ENCODE measurements at places on chromosomes 7 and 10.

GRCh38 chr7:42372479-42372878 lies 135.5 kb upstream of the GLI3 start:
- DNase-seq = no peak

- DNase-seq = no peak
Observed at GRCh38 chr7:121097577-121097976, 109.1 kb downstream of the CPED1 start.

- DNase-seq = peak; percentile 1
Observed at GRCh38 chr10:81920213-81920829, 45.3 kb downstream of the NRG3 start.

GRCh38 chr7:21142081-21142480 lies 285.8 kb upstream of the SP4 start:
- DNase-seq = no peak

DNA sequence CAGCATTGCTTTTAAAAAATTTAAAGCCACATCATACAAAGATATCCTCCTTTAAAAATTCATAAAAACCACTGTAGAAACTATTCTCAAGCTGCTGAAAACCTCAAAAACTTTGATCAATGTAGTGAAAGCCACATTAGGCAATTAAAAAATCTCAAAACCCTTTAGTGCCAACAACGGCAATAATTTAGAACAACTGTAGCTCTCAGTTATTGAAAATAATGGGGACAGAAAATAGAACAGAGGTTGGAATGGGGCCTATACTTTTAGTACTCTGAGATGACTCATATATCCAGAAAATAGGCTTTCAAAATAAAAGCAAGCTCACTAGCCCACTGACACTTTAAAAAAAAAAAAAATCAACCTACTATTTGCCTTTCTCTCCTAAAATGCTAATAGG lies 87.5 kb downstream of the GSAP start:
- no peak for DNase-seq

GRCh38 chr10:71307469-71308085 lies 11.5 kb upstream of the SLC29A3 start:
- DNase-seq = no peak

DNA sequence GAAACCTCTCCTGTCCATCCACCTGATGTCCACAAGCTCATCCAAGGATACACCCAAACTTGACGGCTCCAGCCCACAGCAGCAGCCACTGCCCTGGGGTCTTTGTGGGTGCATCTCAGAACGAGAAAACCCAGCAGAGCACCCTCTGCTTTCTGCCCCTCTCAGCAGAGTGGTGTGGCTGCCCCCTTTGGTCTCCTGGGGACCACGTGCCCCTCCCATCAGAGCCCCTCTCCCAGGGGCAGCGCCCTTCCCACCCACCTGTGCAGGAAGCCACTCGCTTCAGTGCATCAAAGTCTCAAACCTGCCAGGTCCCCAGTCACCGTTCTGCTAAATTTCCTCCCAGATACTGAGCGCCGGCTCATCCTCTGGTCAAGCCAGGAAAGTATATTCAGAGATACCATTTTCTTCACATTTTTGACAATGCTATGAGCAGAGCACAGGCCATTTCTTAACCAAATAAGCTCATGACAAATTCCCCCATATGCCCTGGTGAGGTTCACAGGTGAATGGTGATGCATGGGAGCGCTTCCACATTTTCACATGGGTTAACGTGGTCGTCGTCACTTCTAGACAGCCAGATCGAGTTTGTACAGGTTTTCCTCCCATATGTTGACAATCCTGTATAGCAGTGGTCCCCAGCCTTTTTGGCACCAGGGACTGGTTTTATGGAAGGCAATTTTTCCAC lies 32.4 kb downstream of the CAMK2B start:
- no peak for DNase-seq

DNA sequence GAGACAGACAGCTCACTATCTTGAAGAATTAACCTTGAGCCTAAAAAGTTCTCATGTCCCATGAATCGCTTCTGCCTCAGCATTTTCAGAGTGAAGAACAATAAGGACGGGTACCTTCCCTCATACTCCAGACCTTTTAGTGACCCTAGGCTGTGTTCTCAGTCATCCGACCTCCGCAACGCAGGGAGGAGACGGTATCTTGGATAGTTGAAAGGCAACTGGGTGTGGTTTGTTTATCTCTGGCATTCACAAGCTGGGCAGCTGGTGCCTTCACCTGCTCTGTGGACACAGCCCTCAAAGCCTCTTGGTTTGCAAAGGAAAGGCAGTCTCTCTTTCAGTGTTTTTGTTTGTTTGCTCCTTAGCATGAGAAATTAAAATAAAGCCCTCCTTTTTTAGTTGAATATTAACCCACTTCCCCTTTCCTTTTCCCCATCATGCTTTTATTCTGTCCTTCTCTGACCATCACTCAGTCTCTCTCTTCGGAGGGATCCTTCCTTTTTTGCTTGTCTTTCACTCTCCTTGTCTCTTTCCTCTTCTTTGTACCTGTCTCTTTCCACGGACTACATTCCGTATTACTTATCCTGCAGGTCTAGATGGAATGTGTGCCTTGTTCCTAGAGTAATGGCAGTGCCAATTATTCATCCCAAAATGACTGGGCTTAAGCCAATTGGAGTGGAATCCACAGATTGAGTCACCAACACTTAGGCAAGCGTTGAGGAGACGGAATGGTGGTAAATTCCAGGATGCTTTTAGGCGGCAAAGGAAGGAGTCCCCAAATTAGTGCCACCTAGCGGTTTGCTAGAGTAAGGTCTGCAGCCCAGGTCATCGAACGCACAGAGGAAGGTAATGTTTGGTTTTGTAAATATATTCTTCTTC lies 45.8 kb downstream of the PRR15 start:
- no peak for DNase-seq

DNA sequence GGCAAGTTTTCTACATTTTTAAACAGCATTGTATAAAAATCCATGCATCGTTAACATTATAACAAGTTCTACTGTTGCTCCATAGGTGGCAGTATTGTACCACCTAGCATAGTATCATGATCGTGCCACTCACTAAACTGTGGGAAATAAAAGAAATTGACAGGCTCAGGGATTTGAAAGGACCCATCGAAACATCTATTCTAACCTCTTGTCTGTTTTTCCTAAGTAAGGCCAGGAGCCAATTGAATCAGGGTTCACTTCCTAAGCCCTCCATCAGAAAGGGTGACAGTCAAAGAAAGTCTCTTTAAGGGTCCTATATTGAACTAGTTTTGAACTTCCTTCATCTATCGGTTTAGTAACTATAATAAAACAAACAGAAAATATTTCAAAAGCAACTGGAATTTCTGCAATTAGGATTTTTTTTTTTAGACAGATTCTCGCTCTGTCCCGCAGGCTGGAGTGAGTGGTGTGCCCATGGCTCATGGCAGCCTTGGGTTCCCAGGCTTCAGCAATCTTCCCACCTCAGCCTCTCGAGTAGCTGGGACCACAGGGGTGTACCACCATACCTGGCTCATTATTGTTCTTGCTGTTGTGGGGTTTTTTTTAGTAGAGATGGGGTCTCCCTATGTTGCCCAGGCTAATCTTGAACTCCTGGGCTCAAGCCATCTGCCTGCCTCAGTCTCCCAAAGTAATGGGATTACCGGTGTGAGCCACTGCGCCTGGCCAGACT lies 9.4 kb downstream of the HACD1 start:
- no peak for DNase-seq

DNA sequence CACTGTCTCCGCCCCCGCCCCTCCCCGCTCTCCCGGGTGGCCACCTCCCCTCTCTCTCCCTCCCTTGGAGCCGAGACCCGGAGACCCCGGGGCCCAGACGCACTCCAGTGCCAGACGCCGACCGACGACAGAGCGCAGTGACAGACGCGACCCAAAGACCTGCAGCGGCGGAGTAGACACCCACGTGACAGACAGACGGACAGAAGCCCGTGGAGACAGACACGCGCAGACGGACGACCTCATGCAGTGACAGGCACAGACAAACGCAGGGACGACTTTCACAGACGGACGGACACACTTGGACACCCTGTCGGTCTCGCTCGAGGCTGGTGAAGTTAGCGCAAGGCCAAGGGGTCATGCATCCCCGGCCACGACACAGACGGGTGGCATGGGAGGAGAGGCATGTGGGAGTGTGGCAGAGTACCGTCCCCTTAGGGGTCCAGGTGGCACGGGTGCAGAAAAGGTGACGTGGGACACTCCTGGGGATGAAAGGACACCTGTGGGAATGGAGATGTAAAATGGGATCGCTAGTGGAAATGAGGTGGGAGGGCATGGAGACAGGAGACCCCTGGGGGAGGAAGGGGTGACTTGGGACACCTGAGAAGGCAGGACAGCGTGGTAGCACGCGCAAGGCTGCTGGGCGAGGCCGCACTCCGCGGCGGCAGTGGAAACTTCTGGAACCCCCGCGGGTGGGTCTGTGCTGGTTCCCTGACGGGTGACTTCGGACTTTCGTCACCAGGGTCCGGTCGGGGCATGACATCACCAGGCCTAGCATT lies 456 bp upstream of the ACHE start:
- no peak for DNase-seq

- no peak for DNase-seq
Observed at GRCh38 chr10:5234106-5234860, 37.6 kb downstream of the AKR1C4 start.

GRCh38 chr10:117609796-117610170 lies 67.2 kb downstream of the EMX2 start:
- no peak for DNase-seq

GRCh38 chr7:4959893-4960292 lies 906 bp upstream of the MMD2 start:
- DNase-seq = no peak
